ENCODE measurements at places on chromosomes 2 and 18.

GRCh38 chr2:220025207-220025606, 397.8 kb downstream of the SLC4A3 start:
- no peak for DNase-seq

DNA sequence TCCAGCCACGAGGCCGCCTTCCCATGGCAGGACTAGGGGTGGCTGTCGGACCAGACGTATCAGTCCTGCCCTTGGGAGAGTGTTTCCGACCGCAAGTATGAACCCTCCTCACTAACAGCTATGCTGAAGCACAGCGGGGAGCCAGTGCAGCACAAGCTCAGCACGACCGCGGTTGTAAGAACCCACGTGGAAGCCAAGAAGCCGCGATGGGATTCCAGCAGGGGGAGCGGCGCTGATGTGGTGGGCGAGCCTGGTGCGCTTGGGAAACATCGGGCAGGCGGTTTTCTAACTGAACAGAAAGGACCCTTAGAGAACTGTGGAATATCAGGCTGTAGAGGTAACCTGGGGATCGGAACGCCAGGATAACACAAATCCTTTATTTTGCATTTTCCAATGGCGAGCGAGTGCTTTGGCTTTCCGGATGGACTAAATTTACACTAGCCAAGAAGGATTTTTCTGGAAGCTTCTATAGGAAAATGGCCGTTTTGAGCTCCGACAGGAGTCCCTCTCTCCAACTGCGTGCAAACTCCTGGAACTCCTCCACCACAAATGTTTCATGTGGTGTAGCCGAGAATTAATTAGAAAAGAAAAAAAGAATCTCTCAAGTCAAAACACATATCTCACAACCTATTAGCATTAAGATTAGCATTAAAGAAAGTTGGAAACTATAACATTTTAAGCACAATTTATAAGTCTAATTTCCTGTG, 132.0 kb upstream of the MYCN start:
- DNase-seq, result no peak

DNA sequence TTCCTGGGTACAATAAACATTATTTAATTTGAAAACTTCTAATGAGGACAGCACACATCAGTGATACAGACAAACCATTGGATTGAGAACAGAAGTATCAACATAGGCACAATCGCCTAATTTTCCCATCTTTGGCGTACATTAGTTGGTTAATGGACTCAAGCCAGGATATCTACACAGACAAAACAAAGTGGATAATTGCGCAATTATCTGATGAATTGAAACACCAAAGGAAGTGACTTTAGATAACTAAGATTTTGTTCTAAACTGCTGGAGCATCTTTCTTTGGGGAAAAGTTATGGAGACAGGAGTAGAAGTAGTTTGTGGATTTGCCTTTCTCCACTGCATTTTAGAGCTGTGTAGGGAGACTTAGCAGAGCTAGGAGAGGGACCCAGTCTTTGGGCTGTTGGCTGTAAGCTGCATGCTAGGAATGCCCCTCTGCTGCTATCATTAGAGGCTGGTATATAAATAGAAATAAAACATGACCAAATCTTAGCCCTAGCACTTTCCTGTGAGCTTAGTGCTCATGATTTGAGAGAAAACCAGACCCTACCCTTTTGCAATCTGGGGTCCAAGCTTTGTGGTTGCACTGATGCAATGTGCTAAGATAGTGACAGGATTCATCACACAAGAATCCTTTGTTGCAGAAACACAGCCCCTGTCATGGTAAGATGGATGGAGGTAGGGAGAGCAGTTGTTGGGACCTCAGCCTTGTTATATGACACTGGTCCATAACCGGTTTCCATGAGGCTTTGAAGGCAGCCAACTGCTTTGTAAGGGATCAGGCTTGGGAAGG, 264.5 kb upstream of the PIK3C3 start:
- no peak for DNase-seq

GRCh38 chr2:223474893-223475292, 127.3 kb downstream of the SCG2 start:
- DNase-seq, result no peak

DNA sequence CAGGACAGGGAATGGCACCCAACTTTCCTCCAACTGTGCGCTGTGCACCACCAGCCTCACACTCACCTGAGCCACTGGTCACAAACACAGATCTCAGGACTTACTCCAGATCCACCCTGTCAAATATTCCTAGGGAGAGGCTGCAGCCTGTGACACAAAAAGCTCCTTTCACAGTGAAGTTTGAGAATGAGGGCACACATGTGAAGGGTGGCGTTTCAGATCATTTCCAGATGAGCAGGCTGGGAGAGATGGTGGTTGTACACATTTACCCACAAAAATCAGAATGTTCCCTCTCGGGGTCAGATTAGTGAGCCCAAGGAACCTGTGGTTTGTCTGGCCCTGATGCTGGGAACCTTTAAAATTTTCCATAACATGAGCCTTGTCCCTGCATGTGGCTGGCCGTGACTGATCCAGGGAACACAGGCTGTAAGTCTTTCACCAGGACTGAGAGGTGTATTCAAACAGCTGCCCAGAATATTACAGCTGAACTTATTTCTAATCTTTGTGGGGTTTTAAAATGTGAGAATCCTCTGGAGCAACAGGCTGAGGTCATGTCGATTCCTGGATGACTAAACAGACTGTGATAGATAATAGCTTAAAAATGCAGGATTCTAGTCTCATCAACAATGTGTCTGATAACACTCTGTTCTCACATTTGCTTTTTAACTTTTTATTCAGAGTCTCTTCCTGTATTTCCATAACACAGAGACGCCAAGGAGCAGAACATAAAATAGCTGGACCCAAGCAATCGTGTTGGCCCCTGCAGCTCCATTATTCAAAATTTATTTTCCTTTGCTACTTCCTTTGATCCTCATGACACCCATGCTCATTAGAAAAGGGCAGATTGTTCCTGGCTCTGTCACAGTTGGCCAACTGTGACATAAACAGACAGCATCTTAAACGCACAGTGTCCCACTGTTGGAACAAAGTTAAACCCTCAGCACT, 35.5 kb downstream of the IL1R2 start:
- no peak for DNase-seq

- DNase-seq, result no peak
These were observed 723.3 kb downstream of the TSN start for GRCh38 chr2:122478771-122479170.

- DNase-seq, result no peak
These were observed 102.7 kb downstream of the CSRNP3 start for GRCh38 chr2:165572151-165572550.

GRCh38 chr2:64876137-64876647, 113.0 kb upstream of the SLC1A4 start:
- DNase-seq, result no peak

- DNase-seq, result no peak
These were observed 5.3 kb upstream of the FOSL2 start for GRCh38 chr2:28387082-28387960.

DNA sequence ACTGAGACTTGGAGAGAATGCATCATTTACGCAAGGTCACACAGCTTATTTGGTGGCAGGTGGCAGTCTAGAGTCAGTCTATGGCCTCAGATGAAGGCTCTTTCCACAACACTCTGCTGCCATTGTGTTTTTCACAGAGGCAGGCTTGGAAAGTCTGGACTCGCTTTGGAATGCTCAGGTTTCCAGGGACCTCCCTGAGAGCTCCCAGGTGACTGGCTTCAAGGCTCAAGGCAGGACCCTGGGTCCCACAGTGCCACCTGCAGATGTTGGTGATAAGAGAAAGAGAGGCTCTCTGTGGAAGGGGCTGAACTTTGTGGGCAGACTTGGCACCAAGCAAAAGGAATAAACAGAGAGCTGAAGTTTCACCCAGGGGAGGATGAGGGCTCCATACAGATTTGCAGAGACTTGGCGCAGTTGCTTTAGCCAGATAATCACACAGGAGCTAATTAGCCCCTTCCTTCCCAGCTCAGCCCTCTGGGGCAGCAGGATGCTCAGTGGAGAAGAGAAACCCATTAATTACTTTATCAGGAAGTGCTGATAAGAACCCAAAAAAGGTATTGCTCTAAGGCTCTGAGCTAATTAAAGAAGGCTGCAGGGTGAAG, 103.5 kb downstream of the LBH start:
- DNase-seq, result no peak

DNA sequence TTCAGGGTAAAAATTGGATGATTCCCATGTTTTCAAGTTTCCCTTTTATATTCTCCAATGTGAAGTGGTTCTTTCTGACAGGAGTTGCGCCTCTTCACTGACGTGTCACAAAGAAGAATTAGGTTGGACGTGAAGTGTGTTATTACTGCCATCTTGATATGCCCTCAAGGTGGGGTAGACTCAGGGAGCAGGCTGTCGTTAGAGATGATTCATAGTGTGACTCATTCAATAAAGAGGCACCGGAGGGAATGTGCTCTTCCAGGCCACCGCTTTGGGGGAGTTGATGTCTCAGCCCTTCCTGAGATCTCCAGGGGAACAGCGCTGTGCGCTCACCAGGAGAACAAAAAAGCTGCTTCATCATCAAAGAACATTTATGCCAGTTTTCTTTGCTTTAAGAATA, 3.6 kb upstream of the DGKD start:
- DNase-seq, result peak; percentile 62

- no peak for DNase-seq
These were observed 12.8 kb upstream of the GNLY start for GRCh38 chr2:85681372-85681763.

DNA sequence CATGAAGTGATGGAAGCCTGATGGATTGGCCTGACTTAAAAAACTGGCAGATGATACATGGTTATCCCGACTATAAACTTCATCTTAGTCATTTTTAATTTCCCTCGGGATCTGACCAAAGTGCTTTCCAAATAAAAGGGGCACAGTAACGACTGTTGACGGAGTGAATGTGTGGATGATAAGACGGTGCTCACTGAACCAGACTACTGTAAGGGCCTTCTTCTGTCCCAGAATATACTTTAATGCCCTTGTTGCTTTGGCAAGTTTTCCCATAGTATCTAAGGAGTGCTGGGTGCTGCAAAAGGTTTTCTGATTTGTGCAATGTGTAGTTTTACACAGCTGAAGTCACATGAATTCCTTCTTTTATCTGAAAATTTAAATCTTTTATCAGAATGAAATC, 373.5 kb downstream of the DSEL start:
- no peak for DNase-seq

GRCh38 chr2:23603156-23603555, 218.2 kb downstream of the KLHL29 start:
- DNase-seq, result no peak

- DNase-seq, result no peak
These were observed 45.6 kb downstream of the GPR39 start for GRCh38 chr2:132462236-132462635.

GRCh38 chr2:119841550-119841949, 81.8 kb downstream of the PTPN4 start:
- DNase-seq, result peak; percentile 34

DNA sequence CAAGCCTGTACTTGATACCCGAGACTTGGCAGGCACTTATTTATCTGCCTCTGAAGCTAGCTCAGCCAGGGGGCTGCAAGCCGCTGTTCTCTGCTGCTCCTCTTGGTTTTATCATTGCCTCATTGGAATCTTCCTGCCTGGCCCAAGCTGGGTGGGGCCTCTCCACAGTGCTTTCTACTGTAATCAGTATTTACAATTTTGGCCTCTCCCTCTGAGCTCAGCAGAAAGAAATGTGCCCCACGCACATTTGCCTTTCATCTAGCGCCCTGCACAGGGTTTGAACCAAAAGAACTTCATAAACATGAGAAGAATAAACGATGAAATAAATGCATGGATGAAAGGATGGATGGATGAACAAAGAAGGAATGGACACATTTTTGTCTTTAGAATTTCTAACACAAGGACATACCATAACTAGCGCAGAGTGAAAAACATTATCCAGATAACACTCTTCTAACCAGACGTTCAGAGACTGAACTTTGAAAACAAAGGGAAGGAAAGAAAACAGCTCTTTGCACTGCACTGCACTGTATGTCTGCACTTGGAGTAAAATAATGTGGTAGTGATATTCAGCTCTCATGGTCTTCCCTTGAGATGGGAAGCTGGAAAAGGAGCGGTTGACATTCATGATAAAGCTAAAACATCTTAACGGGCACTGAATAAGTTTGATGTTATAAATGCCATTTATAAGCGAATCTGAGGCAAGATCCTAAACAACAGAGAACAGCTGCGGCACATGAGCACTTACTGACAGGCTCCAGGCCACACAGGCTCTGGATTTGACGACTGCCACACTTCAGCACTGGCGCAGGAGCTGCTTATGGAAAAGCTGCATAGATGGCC, 86.8 kb upstream of the SP3 start:
- DNase-seq, result peak; percentile 94

DNA sequence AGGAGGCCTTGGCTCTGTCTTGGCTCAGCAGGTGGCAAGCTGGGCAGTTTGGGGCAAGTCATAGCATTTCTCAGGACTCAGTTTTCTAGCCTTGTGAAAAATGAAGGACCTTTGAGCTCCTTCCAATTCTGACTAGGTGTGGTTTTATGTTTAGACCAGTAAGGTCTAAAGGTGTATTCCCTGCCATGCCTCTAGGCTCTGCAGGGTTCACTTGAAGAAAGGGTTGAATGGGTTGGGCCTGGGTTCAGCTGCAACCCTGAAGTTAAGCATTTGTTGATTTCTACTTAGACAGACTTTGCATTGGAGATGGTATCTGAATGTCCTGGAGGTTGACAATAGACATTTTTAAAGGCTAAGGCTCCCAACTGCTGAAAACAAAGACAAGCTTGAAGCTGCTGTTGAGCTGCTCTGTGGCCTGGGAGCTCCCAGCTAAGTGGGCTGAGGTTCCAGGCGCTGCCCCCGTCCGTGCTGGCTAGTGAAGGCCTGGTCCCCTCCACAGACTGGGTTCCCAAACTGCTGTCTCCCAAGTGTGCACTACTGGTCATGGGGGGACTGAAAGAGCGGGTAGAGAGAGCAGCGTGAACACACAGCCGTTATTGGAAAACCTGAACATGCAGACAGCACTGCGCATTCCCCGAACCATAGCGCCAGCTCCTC, 100.7 kb upstream of the SMAD7 start:
- no peak for DNase-seq

GRCh38 chr2:26848336-26849055, 564 bp downstream of the DPYSL5 start:
- DNase-seq, result no peak

- no peak for DNase-seq
These were observed 46.4 kb upstream of the SIX3 start for GRCh38 chr2:44895061-44895460.

DNA sequence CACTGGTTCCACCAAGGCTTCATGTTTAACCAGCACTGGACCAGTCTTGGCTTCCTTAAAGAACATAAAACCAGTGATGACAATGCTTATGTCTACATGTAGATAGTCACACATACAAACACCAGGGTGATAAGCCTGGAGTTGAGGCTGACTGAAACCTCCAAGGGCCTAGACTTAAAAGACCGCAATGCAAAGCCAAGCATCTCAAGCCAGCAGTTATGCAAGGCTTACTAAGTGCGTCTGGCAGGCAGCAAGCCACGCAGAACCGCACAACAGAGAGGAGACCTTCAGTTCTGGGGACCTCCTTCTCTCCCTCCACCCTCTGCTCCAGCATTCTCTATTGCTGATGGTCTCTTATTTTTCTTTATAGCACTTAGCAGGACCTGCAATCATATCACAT, 63.2 kb upstream of the ACAA2 start:
- no peak for DNase-seq

All from HepG2 (cell line).